Skeletal muscle cell (primary cell): ENCODE measurements at places on chromosomes 4 and X.

DNA sequence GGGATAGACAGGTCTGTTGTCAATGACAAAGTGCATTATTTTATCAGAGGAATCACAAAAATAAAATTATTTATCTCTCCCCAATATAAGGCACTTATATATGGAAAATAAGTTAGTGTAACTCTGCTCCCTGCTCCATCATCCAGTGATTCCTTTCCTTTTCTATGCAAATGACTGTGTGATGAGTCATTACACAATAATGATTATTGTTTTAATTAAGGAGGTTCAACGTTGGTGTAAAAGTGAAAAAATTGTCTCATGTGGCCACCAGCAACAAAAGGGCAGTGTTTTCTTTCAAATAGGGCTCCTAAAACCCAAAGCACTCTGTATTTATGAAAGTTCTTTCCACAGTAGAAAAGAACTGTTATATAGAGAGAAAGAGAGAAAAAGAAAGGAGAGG, 16.7 kb downstream of the SLC7A11 start:
- DNase-seq = no peak

- no peak for DNase-seq
Measured at GRCh38 chrX:153875391-153876111, 10.4 kb downstream of the L1CAM start.

- no peak for DNase-seq
Measured at GRCh38 chrX:115639334-115639880, 78.4 kb downstream of the PLS3 start.

DNA sequence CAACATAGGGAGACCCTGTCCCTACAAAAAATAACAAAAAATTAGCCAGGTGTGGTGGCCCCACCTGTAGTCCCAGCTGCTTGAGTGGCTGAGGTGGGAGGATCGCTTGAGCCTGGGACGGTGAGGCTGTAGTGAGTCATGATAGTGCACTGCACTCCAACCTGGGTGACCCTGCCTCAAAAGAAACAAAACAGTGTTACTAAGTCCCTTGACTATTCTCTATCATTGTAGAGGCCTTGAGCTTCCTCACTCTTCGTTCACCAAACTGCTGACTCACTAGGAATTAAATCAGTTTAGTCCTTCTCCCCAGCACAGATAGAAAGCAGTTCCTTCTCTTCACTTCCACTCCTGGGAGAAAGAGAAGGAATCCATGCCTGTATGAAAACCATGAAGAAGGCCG, 14.5 kb downstream of the CDS1 start:
- DNase-seq = no peak

GRCh38 chr4:87718217-87718835, 68.2 kb downstream of the DMP1 start:
- no peak for DNase-seq

DNA sequence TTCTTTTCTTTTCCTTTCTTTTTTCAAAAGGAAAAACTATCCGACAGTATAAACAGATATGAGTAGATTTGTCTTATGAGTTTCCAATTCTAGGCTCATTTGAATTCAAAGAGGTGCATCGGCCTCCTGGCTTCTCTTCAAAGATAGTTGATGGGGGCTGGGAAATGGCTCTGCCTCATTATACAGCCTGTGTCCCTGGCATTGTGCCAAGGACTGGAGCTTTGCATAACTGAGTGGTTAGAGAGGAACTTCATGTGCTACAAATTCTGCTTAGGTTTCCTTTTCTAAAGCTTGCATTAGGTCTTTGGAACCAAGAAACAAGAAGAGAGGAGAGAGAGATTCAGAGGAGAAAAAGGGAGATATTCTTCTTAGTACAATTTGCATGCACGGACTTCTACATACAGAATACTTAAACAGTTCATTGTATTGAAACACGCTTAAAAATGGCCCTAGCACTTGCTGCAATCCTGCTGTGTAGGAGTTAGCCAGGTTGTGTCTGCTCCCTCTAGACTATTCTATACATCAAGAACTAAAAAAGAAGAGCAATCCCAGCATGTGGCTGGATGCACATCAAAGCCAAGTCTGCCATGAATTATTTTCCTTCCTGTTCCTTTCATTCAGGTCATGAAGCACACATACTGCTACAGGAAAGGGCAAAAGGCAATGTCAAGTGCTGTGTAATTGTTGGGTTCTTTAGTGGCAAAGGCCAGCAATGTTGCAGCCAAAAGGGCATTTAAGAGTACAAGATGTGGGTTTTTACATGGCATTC, 70.9 kb downstream of the INTS12 start:
- DNase-seq = no peak

- DNase-seq = no peak
Measured at GRCh38 chrX:1581132-1581531, 10.3 kb upstream of the AKAP17A start.

- DNase-seq = no peak
Measured at GRCh38 chr4:24671849-24672248, 87.5 kb upstream of the DHX15 start.

DNA sequence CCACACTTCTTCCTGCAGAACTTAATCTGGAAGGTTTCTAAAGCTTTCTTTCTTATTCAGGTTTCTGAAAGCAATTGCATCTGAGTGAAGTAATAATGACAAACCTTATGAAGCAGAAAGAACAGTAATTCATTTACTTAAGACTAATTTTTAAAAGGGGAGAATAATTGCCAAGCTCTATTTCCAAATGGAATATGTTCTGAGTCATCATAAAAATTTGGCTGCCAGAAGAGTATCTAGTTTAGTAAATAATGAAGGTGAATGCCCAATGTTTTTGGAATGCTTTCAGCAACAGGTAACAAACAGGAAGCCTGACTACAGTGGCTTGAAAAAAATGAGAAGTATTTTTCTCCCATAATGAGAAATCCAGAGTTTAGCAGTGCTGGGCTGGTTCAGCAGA, 227.3 kb upstream of the TET2 start:
- DNase-seq = no peak

DNA sequence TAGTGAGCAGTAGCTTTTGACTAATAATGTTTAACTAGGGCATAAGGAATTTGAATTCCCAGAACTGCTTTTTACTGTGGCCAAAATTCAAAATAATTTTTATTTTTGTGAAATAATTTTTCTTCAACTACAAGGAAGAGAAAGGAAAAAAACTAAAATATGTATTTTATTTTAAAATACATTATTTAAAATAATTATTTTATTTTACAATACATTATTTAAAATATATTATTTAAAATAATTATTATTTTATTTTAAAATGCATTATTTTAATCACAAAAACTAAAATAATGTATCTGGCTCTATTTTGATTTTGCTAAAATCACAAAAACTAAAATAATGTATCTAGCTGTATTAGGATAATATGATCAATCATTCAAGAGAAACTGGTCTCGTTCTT, 210.4 kb downstream of the RELL1 start:
- no peak for DNase-seq

GRCh38 chrX:110795645-110796406, at the start of gene CHRDL1:
Gene CHRDL1 (minus strand): TSS chrX:110795817. CDS start chrX:110792181, 3,636 bp downstream.
- DNase-seq = no peak

- no peak for DNase-seq
Measured at GRCh38 chr4:124583797-124584196, 128.7 kb downstream of the ANKRD50 start.

DNA sequence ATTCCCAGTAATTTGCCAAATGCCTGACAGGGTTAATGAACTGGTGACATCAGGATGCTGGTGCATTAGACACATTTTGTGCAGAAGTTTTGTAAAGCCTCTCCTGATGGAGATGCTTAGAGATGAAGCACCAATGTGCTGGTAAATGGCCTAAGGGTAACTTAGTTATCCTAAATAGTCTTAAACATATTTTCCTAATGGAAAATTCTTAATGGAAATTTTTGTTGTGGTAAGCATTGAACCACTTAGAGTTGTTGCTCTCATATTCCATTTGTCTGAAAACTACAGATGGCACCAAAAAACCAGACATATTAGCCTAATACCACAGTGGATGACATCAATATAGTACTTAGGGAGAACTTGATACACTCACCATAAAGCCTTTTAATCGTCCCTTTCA, 154.5 kb upstream of the ANK2 start:
- DNase-seq = no peak

DNA sequence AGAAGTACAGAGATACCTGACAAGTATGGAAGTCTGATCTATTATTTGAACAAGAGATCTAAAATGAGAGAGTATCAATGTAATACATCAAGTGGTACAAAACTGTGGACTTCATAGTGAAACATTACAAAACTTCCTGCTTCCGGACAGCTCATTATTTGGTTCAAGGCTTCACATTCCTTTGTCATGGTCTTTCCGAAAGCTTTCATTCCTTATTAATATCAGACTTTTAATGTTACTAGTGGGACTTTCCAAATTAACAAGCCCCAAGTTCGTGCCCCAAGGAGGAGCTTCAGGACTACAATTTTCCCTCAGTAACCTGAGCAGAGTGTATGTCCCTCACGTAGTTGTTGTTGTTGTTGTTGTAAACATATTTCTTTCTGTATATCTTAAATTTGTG, 1.2 kb downstream of the CHIC2 start:
- DNase-seq = no peak

GRCh38 chr4:110287130-110287529, 88.7 kb upstream of the ELOVL6 start:
- DNase-seq = peak; percentile 68

DNA sequence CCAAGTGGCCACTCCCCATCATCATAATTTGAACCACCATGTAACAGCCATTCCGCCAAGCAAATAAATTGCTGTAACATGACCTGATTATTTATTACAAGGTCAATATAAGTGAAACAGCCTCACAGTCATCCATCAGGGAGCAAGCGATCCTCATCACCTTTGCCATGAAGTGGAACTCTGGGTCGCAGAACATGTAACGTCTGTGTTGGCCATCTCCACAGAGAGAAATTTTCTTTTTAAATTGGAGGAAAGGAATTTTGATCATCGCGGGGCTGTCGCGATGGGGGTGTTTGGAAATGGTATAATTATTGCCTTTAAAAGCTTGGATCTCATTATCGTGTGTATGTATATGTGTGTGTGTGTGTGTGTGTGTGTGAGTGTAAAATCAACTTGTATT, 90.2 kb downstream of the SHOX start:
- no peak for DNase-seq

DNA sequence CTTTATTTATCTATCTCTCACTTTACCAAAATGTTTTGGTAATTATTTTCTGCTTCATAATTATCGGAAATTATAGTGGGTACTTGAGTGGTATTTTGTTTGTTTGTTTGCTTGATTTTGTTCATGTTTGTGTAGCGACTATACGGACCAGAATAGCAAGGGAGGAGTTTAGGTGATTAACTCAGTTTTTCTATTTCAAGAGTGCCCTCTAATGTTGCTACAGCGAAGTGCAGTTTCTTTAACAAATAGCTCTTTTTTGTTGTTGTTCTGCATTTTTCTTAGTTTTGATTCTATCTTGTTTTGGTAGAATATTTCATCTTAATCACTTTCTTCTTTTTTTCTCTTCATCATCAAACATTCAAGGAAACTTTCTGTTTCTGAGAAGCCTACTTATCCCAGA, 40.8 kb upstream of the QRFPR start:
- DNase-seq = no peak

GRCh38 chrX:154751203-154751668, 359 bp upstream of the GAB3 start:
- no peak for DNase-seq

DNA sequence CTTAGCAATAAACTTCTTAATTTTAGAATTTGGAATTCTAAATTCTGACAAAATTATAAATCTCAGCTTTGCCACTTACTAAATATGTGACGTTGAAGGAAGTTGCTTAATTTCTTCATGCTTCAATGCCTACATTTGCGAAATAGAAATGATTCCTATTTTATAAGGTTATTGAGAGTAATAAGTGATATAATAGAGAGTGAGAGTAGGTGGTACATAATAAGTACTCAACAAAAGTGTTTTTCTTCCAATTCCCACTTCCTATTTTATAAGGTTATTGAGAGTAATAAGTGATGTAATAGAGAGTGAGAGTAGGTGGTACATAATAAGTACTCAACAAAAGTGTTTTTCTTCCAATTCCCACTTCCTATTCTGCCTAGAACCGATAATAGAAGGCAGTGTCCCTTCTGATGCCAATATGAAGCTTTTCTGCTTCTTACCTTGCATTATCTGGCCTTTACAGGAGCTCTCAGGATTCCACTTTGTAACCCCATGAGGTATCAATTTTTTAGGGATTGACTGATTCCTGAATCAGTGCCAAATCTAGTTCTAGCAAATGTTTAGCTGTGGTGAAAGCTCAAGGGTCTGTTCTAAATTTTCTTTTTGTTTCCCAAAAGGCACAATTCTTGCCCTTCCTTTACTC, 31.4 kb downstream of the VSIG4 start:
- DNase-seq = no peak

DNA sequence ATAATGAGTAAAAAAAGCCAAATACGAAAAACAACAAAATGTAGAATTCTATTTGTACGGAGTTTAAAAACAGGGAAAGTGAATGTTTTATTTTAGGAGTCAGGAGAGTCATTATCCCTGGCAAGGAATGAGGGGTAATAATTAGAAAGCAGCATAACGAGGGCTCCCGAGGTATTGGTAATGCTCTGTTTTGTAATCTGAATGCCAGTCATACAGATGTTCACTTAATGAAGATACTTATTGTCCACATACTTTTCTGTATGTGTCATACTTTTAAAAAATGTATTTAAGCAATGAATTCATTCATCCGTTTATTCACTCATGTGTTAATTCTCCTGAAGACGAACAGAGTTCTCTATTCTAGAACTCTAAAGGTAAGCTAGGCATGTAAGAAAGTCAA, 87.8 kb upstream of the BMP2K start:
- DNase-seq = no peak

GRCh38 chr4:137194670-137195069, 337.6 kb downstream of the PCDH18 start:
- DNase-seq = no peak

- DNase-seq = no peak
Measured at GRCh38 chr4:138509346-138509745, 267.2 kb upstream of the SLC7A11 start.

DNA sequence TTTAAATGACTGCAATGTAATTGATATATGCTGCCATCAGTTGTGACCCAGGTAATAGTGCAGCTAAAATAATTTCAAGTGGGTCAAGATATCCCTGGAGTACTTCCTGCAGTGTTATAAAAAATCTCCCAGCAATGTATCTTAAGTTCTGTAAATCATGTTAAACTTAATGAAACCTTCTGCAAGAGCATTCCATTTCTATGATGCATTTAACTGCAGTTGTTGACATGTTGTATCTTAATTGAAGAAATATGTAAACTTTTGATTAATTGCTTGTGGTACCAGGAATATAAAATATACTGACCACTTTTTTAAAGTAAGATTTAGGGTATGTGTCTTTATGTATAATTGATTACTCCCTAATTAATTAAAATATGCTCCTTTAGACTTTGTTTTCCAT, 213.6 kb downstream of the AFF2 start:
- no peak for DNase-seq

- no peak for DNase-seq
Measured at GRCh38 chr4:144494280-144494679, 151.7 kb upstream of the HHIP start.
